ENCODE measurements at places on chromosomes 4 and X.

- no peak for DNase-seq
Observed at GRCh38 chrX:2398064-2398656, 102.6 kb downstream of the DHRSX start.

- DNase-seq = no peak
Observed at GRCh38 chr4:67049446-67049845, 495.9 kb downstream of the CENPC start.

DNA sequence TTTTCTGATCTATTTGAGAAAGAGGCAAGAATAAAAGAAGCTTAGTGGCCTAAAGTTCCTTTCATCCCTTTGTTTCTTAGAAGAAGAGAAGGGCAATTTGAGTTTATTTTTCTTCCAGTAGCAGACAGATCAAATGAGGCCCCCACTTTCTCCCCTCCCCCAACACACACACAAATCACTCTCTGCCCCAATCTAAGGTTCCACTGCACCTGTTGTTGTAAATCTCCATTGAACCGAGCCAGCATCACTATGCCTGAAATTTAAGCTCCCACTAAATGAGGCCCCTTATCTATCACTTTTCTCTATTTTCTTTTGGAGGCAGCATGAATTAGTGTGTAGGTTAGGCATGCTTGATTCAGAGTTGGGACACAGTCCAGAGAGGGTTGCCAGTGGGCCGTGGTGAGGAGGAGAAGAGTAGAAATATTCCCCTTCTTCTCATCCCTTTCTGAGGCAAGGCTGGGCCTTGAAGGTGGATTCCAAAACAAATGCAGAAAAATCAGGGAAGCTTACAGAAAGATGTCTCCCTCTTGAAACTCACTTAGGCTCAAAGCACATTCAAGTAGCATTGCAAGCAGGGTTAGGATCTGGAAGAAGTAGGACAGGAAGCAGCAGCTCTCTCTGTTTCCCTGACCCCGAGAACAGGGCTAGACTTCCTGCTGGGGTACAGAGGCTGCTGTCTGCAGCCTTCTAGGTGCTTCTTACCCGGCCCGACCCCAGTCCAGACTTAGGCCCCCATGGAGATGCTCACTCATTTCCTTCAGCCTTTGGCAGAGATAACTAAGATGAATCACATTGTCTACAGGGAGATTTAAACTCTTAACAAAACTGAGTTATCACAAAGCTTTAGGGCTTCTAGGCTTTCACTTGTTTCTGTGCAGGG is 70.7 kb downstream of the RASL11B start:
- no peak for DNase-seq

DNA sequence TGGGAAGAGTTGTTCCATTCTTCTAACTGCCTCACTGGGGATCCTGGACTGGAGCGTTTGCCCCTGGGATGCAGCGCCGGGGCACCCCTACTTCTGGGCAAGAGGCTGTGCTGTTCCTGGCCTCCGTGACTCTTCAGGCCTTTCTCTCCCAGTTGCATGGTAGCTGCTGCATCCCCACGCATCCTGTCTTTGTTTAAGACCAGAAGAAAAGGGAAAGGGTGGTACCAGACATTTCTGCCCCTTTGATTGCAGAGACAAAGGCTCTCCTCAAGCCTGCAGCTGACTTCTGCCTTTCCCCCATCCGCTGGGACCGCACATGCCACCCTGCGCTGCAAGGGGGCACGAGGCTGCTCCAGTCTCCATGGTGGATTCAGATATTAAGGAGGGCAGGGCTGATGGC is 70.4 kb downstream of the SHROOM2 start:
- DNase-seq = no peak

DNA sequence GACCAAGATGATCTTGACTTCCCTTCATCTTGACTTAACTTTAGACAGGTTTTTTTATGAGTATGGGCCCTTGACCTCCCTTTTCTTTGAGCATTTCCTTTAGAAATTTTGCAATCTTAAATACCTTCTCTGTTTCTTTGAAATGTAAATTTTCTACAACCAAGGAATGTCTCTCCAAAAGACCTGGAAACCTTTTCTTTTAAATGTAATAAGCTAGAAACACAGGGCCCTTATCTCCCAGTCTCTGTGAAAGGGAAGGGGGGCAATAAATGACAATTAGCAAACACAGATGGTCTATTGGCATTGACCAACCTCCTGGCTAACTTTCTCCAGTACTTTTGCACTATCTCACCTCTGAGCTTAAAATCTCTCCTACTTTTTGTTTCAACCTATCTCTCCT is 144.3 kb upstream of the GK2 start:
- DNase-seq = no peak

DNA sequence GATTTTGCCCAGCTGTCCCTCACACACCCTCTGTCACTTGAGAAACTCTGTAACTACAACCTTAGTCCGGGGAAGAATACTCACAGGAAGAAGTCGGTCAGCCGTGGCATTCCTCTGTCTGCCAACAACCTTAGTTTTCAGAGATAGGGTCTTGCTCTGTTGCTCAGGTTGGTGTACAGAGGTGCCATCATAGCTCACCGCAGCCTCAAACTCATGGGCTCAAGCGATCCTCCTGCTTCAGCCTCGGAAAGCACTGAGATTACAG is 12.2 kb upstream of the SPCS3 start:
- DNase-seq = no peak

DNA sequence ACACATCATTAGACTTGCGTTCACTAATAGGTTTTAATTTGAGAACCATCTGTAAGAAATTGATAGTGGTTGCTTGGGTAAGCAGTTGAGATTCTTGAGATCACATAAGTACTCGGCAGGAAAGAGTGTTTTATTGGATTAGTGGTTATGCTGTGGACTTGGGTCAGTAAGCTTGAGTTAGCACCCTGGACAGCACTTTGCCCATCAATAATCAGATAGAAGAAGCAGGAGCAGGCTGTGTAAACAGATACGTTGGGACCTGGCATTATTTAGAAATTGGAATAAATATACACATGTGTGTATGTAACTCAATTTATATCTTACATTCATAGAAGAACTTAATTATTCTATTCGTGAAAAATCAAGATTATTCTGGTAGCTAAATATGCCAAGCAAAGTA is 357.5 kb upstream of the SMIM31 start:
- DNase-seq = no peak

DNA sequence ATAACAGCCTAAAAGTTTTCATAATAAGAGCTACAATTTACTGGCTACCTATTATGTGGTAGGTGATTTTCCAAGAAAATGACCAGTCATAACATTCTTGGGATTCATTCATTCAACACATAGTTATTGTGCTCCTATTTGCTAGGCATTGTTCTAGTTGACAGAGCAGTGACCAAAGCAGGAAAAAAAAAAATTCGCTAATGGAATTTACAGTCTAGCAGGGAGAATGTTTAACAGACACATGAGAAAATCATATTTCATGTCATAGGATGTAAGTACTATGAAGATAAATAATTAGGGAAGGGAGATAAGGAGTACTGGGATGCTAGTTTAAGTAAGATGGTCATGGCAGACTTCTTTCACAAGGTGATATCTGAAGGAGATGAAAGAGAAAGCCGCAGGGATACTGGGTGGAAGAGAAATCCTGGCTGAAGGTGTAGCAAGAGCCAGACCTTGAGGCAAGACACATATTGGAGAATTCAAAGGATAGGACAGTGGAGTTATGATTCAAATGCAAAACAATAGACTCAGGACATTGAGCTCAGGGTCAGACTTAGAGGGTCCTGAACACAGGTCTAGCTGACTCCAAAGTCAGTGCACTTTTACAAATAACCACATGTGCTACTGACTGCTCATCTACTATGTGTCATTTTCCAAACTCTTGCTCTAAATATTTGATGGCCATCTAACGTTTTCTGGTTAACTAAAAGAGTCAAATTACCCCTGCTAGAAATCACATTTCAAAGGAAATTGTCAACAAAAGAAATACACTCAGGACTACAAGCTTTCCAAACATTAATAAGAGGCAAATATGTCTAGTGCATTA is 20.4 kb downstream of the SPCS3 start:
- DNase-seq = no peak

DNA sequence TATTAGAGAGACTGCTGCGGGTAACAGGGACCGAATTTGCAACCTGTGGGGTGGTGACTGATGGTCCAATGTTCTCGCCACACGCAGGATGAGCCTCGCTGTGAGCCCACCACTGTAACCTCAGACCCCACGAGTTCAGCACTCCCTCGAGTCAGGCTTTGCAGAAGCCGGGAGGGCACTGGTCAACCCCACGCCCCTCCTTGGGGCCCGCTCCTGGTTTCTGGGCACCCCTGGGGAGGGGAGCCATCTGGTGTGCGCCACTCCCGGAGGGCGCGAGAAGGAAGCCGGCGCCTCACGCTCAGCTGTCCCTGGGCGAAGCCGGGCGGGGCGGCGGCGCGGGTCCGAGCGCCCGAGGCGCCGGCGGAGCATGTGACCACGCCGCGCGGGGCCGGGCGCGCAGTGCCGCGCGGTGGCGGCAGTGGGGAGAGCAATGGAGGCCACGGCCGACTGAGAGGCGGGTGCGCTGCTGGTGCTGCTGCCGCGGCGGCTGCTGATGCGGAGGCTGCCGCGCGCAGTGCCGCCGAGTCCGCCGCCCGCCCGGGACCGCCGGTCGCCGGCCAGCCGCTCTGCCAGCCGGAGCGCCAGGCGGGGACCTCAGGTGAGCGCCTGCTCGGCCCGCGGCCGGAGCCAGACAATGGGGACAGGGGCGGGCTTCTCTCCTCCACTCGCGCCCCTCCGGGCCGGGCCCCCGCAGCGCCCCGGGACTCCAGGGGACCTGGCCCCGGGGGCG is 100.1 kb downstream of the CEP135 start:
- DNase-seq = peak; percentile 36

GRCh38 chrX:139475432-139475831 is 55.1 kb upstream of the F9 start:
- DNase-seq = no peak

DNA sequence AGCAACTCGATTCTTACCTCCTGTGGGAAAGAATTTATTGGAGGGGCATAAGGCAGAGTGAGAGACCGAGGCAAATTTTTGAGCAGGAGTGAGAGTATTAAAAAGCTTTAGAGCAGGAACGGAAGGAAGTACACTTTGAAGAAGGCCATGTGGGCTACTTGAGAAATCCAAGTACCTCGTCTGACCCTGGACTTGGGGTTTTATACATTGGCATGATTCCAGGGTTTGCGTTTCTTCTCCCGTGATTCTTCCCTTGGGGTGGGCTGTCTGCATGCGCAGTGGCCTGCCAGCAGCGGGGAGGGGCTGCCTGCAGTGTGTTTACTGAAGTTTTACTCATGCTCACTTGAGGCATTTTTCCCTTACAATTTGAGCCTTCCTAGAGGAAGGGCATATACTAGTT is 3.4 kb downstream of the GALNT7 start:
- no peak for DNase-seq

Data from stimulated activated CD4-positive, alpha-beta T cell treated with anti-CD3 and anti-CD28 coated beads, Interleukin-12 subunit alpha, Interleukin-12 subunit beta, amount 100 ng/mL, for 4 hours (primary cell).